Anterior cingulate cortex (tissue), 58 donors: ENCODE measurements at places on chromosomes 3 and 15.
A peak's percentile ranks its signal among the peaks of the same experiment; 100 is the strongest.

DNA sequence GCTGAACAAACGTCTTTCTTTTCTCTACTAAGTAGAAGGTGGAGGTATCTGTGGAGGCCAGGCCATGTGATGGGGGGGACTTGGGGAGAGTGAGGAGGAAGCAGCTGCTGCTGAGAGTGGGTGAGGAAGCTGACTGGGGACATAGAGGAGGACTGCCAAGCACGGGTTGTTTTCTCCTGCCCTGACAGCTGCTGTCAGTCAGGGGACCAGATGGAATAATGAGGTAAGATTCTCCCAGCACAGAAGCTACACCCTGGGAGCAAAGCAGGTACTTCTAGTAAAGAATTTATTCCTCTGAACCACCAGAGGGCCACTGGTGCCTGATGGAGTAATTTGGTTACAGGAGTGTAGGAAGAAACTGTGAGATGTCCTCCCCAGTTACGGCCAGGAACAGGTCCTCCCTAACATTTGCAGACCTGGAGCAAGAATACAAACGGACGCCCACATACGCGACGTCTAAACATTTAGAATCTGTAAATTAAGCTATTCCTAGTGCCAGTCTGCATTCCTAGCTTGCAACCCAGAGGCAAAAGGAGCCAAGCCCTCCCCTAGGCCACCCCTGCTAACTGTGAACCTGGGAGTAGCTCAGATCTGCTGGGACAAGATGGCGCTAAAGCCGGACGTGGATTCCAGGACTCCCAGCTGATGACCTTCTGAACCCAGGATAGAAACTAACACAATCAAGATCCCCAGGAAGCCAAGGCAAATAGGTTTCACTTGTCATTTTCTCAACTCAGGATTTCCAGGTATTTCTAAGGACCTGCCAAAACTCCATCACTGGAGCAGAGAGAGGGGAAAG is 14.8 kb downstream of the CRYGS start:
- peak; percentile 28 for DNase-seq

- DNase-seq, result no peak
Measured at GRCh38 chr3:133191818-133192217, 153.6 kb downstream of the TMEM108 start.

DNA sequence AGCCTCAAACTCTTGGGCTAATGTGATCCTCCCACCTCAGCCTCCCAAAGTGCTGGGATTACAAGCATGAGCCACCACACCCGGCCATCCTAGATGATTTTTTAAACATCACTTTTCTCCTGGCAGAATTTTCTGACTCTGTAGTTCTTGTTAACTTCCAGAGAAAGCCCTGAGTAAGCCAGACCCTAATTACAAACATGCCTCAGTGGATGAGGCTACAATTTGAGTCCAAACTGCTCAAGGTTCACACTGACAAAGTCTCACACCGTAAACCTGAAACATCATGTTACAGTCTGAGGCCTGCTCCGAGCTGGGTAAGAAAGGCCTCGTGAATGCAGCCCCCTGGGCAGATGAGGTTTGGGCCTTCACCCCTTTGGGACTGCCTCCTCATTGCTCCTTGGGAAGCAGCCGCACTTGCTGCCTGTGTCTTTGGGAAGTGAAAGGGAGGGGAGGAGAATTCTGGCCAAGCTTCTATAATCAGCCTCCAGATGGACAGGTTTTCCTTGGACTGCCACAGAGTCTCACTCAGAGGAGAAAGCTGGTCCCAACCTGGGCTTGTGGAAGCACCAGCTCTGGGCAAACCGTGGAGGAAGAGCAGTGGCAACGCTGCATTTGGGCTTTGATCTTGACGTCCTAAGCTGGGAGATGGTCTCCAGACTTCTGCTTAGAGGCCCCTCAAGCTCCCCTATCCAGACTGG is 46.0 kb downstream of the CA12 start:
- DNase-seq, result no peak

GRCh38 chr3:123543950-123544349 is 40.9 kb downstream of the HACD2 start:
- no peak for DNase-seq

DNA sequence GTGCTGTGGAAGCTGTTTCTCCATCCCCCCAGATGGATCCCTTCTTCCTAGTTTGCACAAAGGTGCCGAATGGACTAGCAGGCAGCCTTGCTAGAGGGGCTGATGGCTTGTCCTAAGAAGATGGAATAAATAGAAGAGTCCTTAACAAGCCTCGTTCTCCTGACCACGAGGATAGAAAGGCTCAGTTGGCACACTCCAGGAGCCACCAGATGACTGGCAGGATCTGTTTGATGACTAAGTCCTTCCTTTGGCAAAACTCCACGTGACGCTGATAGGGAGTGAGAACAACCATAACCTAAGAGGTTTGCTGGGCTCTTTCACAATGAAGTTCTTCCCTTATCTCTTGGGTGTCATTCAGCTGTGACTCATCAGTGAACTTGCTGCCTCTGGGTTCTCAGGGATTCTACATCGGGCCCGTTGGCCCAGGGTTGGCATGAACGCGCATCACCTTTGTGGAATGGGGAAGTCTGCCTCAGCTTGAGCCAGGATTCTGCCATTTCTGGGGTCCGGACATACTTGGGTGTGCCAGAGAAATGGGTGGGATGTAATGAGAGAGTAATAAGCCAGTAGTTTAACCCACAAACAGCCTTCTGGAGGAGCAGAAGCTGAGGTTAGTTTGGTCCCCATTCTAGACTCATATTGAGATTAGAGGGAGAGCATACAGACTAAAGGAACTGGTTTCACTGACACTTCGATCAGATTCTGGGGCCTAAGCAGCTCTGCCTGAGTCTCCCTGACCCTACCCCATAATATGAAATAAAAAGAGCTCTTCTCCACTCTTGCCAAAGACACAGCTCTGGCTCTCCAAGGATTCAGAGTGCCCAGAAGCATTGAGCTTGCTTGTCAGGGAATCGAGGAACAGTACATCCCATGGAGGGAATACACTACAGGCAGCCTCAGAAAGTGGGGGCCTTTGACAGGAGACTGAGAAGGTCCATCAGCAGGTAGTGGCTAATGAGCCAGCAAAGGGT is 2.0 kb upstream of the MELTF start:
- no peak for DNase-seq

DNA sequence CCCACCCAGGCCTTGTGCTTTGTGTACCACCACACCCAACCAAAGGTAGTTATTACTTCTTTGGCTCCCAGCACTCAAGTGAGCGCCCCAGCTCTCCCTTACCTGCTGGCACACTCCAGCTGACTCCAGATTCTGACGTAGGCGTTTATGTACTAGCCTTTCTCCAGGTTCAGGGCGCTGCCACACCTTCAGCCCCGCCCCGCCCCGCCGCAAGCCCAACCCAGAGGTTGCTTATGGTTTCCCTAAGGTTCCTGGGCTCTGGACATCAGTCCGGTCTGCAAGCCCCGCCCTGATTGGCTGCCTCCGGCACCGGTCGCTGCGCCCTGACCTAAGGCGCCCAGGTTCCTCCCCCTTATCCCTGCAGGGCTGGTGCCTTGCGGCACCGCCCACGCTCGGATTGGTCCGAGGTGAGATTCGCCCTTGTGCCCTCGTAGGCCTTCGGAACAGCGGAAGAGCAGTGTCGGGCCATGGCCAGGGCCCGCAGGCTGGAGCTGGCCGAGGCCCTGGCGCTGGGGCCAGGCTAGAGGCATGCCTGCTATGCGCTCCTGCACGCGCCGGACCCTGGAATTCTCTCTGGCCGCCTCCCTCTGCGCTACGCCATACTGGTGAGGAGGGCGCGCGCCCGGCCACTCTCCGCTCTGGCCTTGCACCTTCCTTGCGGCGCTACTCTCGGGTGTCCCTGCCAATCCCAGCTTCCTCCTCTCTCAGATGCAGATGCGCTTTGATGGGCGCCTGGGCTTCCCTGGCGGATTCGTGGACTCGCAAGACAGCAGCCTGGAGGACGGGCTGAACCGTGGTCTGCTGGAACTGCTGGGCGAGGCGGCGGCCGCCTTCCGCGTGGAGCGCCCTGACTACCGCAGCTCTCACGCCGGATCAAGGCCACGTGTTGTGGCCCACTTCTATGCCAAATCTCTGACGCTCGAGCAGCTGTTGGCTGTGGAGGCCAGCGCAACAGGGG is 19.8 kb upstream of the NUDT16 start:
- DNase-seq, result no peak

GRCh38 chr3:184822654-184823053 is 10.7 kb downstream of the VPS8 start:
- DNase-seq, result no peak

DNA sequence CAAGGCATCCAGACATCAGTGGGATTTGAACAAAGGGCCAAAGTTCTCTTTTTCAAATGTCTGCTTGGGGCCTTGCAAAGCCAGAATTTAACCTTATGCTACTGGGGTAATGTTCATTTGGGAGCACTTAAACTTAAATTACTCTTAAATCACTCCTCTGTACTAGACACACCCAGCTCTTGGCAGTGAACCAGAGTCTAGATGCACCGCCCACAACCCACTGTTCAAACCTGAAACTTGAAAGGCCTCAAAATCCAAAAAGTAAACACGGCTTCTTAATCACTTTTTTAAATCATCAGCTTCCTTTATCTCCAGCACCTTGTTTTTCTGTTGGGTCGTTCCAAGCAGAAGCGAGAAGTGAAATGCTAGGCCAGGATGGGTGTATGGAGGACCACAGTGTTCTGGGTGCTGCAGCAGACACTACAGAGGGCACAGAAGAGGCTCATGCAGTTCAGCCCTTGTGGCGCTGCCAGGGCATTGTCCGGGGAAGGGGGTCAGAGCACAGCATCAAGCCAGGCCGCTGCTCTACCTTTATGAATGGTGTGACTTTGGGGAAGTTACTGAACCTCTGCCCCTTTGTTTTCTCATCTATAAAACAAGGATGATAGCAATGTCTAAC is 28.8 kb downstream of the MECOM start:
- no peak for DNase-seq

DNA sequence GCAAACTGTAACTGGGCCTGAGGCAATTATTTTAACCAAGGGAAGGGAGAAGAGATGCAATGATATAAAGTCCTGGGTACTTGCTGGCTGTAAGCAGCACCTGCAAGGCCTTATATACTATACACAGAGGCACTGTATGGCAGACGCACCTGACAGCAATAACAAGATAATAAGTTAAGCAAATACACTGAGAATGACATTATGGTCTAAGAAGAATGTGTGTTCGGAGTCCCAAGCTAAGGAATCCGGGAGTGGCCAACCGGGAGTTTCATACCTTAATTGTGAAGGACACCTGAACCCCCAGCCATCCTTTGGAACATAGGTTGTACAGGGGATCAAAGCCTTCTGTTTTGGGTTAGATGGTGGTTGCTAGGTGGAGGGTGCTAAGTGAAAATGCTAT is 13.7 kb downstream of the FAM240A start:
- no peak for DNase-seq

DNA sequence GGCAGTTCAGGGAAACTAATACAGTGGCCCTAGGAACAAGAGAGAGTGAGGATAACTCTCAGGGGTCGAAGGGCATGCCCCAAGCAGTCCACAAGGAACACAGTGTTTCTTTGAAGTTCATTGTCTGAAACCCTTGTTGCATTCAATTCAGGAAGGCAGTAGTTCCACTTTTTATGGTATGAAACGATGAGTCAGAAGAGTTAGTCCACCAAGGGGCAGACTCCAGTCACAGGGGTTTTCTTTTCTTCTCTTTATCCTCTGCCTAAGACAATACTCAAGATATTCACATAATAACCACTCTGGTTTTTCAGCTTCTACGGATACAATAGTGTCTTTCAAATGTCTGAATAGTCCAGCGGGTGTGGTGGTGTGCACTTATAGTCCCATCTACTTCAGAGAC is 23.7 kb upstream of the TICRR start:
- DNase-seq, result no peak

- no peak for DNase-seq
Measured at GRCh38 chr3:24199300-24199699, 254.2 kb downstream of the NR1D2 start.

- no peak for DNase-seq
Measured at GRCh38 chr3:9897408-9898372, 5.0 kb upstream of the IL17RE start.

DNA sequence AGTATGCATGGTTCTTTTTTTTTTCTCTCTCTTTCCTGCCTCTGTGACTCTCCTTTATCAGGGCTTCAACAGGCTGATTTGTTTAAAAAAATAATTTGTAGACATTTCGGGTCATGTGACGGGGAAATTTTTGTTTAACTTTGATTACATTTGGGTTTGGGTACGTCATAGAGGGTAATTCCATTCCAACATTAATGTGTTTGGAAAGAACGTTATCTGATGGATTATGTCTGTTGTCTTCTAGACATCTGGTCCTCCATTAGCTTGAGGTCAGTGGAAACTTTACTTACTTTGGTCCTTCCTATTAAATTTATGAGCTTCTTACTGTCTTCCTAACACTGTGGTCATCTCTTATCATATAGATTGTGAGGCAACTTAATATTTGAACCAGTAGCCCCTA is 80.9 kb downstream of the STT3B start:
- DNase-seq, result no peak

DNA sequence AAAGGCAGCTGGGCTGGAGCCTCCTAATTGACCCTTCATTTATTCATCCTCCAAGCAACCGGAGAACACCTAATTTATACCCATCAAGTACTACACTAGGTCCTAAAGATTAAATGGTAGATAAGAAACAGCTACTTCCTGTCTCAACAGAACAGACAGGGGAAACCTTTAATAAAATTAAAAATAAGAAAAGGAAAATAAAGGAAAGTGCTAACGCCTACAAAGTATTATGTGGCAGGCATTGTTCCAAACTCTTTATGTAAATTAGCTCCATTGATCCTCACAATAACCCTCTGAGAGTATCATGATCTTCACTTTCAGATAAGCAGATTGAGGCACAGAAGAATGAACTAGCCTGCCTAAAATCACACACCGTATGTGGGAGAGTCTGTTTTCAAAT is 139.5 kb downstream of the CNTN6 start:
- no peak for DNase-seq

- DNase-seq, result no peak
Measured at GRCh38 chr3:55604402-55604801, 117.3 kb upstream of the WNT5A start.

DNA sequence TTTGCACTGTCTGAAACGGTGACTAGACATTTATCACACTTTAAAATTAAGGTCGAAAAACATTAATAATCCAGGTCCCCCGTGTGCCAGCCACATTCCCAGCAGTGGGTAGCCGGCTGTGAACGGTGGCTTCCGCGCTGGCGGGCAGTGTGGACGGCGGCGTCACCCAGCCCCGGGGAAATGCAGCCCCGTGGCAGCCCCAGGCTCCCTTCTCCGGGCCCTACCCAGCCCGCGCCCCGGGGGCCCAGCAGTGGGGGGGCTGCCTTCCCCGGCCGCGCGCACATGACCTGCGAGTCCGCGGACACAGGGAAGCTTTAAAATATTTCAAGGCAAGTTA is 25.3 kb downstream of the GABRA5 start:
- no peak for DNase-seq

- no peak for DNase-seq
Measured at GRCh38 chr3:162370141-162370540, 873.5 kb downstream of the OTOL1 start.

DNA sequence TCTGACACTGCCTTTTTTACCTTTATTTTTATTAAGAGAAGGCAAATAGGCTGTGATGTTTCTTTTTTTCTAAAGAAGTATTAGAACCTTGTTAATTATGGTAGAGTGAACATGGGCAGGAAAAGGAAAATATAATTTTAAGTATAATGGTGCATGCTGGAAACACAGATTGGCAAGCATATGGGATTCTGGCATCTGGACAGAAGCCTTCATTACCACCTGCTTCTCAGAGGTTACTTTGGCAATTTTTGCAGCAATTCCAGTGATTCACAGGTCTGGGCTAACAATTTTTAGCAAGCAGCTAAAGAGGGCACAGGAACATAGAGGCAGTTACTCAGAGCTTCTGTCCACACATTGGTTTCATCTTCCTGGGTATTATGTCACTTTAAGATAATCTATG is 258.3 kb downstream of the DIPK2A start:
- DNase-seq, result no peak

GRCh38 chr15:94066811-94067210 is 164.6 kb upstream of the MCTP2 start:
- no peak for DNase-seq

GRCh38 chr3:124811436-124811835 is 75.7 kb downstream of the ITGB5 start:
- DNase-seq, result no peak
